ENCODE measurements at places on chromosomes 7 and 10. TPM values are rescaled to one million over a fixed set of nuclear protein-coding genes. Genes with fewer than 3 reads are reported as not detected.

- no peak for DNase-seq
These were observed 48.9 kb downstream of the PARD3 start for GRCh38 chr10:34766266-34766600.

DNA sequence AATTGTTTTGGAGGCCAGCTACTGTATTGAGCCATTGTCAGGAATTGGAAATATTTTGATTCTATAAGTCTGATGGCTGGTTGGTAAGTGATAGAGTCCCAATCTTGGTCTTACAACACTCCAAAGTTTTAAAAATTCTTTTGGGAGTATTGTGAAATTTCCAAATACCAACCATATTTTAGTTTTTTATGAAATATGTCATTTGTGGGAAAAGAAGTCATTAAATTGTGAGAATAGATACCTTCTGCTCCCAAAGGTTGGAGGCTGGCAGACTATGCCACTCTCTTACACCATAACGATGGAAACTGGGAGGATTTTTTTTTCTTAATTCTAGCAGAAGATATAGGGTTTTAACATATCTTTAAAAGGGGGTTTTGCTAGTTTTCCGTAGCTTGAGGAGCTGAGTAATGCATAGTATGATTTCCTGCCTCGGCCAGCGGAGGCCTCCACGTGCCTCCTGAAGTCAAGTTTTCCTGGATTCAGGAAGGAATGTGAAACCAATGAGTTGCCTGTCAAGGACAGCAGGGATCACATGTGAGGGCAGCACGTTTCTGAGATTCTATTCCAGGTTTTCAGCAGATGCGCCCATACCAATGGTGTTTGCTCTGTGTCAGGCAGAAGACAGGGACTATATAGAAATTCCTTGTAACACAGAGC, 92.2 kb upstream of the LAMB4 start:
- DNase-seq: no peak

The GATA3 gene
- polyA plus RNA-seq: 89.6 TPM

DNA sequence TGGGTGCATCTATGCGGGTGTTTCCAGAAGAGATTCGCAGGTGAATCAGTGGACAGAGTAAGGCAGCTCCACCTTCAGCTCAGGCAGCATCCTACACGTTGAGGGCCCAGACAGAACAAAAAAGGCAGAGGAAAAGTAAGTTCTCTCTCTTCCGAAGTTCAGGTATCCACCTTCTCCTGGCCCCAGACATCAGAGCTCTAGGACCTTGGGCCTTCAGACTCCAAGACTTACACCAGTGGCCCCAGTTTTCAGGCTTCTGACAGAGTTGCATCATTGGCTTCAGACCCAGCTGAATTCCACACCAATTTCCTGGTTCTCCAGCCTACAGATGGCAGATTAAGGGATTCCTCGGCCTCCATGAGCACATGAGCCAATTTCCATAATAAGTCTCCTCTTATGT, 102.2 kb upstream of the GPR26 start:
- DNase-seq: no peak

GRCh38 chr10:123579675-123580074, 86.5 kb upstream of the GPR26 start:
- DNase-seq: no peak

- no peak for DNase-seq
These were observed 297.1 kb downstream of the PRPF18 start for GRCh38 chr10:13883636-13884444.

- DNase-seq: no peak
These were observed 1.8 kb upstream of the HOXA10 start for GRCh38 chr7:27175626-27176523.

DNA sequence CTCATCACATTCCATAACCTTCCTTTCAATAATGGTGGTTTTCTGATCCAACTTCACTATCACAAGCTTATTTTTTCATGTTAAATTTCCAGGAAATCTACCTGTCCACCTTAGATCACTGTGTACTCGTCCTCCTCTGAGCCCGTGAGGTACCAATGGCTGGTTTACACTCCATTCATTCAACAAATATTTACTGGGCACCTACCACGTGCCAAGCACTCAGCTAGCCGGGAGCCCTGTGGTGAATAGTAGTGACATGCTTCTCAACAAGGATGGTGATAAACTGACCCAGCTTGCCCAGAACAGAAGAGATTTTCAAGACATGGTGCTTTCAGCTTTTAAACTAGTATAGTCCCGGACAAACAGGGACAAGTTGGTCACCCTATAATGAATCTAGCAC, 98.2 kb downstream of the FAM204A start:
- no peak for DNase-seq

DNA sequence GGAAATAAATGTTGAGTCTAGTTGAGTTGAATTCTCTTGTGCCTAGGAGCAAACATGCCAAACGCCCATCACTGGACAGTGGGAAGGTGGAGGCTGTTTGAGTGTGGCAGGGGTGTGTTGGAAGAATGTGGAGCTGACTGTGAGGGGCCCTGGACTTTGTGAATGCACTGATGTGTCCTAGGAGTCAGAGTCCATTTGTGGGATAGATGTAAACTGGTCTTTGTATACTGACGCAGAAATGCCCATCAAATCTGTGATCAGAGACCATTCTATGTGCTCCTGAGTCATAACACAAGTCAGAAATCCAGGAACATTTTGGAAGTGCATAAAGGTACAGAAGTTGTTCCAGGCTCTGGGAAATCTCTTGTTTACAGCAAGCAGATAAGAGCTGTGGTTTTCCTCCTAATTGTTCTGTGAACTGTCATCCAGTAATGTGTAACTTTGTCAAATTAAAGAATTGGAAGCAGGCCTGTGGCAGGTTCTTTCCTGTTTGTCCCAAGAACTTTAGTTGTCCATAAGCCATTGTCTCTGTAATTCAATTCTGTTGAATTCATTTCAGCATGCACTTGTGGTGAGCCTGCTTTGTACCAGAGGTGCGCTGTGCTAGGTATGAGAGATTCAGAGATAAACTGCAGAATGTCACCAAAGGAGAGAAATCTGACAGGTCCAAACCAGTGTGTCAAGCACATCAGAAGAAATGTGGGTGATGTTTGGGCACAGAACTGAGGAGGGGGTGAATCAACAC, 7.6 kb downstream of the PRXL2A start:
- DNase-seq: no peak

DNA sequence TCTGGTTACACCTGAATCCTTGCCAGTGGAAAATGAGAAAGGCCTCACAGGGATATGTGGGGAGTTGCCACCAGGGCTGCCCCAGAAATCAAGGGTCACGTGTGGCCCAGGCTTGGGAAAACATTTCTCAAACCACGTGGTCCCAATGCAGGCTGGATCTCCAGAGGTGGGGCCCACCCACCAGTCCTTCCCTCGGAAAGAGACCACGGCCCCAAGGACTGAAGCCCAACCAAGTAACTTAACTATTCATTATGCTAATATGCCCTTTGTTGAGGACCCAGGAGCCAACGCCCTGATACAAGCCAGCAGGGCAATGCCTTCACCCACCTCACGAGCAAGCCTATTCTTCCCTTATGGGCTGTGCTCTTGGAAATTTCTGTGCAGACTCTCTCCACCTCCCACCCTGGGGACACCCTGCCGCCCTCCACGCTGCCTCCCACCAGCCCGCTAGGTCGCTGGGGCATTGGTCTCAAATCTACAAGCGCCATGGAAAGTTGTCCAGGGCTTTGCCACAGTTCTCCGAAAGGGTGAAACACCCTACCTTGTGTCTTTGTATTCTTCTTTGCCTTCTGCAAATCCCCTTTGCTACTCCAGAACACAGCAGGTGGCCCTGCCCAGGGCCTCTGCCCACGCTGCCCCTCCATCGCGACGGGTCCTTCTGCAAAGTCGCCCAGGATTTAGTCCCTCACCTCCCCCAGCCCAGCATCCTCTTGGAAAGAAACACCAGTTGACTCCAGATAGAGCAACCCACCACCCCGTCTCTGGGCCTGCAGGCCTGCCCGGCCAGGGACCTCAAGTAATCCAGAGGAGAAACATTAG, 8.8 kb downstream of the TNS3 start:
- no peak for DNase-seq

DNA sequence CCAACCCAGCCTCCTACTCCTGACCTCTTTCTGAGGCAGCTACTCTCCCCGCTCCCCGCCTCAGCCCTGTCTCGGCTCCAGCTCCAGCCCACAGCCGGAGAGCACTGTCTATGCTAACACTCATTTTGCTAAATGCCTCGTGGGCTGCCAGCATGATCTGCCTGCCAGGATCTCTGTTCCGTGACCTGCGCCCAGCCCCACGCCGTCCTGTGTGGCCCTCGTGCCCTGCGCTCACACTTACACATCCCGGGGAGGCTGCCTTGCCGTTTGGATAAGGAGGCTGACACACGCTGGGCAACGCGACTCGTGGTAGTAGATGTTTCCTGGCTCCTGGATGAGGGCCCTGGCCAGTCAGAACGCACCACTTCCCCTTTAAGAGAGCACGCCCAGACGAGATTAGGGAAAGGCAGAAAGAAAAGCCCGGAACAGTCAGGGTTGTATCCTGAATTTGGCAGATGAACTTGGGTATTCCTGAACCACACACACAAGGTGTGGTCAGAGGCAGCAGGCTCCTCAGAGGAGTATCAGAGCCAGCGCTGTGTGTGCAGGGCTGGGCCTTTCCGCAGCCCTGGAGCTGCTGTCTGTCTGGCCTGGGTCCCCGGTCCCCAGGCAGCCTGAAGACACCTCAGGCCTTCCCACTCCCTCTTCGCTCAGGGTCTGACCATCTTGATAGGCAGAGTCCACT, 97.7 kb upstream of the EFCAB10 start:
- DNase-seq: no peak

DNA sequence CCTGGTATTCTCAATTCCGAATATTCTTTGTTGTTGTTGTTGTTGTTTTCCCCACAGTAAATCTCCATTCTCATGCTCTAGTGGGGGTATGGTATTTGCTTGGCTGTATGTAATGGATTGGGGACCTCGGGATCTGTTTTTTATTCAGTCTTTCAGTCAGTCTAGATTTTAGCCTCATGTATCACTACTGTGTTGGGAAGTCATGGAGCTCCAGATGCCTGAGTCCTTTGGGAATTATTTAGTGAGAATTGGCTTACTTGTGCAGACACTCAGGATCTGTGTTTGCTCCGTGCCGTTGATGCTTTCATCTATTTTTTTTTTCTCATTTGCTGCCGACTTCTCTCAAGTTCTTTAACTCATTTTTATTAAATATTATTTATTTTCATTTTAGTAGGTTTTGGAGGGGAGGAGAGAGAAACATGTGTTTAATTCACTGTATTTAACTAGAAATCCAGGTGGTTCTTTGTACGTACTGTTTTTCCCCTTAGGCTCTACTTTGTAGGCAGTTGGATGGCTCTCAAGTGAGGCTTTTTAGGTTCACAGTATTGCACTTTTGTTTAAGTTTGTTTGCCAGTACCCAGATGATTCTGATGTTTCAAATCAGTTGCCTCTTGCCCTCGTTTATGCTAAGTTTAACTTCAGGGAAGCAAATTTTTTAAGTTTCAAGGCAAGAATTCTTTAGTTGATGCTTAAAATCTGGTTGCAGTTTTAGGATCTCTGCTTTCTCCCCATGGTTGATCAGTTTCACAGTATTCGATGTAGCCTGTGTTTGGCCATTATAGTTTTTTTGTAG, 36.9 kb downstream of the ZNRF2 start:
- no peak for DNase-seq

The HECW1 gene
- 6.7 TPM for polyA plus RNA-seq

DNA sequence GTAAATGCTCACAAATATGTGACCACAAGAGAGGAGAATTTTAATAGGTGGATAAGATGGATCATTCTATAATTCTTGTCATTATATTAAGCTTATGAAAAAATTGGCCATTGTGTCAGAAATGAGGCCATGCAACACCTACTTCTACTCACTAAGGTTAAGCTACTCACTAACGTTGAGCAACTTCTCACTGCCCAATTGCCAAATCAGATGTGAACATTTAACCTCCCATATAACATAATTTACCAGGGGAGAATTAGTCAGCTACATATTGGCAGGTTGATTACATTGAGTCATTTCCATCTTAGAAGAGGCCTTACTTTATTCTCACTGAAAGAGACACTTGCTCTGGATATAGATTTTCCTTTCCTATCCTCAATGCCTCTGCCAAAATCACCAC, 211.2 kb upstream of the DGKB start:
- no peak for DNase-seq

The ZNF804B gene
- 0.40 TPM for polyA plus RNA-seq

- DNase-seq: no peak
These were observed 150.2 kb downstream of the GNAI1 start for GRCh38 chr7:80284855-80285254.

DNA sequence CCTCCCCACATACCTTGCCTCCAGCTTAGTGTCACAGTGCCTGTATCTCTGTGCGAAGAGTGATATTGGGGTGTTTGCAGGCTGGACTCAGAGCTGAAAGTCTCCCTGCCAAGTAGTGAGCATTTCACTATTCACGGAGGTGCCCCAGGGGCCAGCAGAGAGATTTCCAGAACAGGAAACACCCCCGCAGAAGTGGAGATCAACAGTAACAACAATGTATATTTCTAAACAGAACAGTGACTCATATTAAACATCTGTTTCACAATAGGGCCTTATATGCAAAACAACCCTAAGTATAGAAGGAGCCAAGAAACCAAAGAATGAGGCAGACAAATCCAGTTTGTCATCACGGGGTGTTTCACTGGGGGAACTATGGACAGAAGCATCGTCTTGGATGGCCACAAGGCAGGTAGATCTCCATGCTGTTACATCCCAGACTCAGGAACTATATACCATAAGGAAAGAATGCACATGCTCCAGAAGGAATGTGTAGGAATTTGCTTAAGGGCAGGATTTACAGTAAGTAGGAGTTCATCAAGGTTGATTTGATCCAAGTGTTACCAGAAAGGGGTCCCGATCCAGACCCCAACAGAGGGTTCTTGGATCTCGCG, 29.3 kb upstream of the CCL24 start:
- DNase-seq: no peak

The SPDYE5 gene
- 2.2 TPM for polyA plus RNA-seq

- no peak for DNase-seq
These were observed 52.3 kb downstream of the TACR2 start for GRCh38 chr10:69364232-69364940.

- DNase-seq: no peak
These were observed 59.6 kb downstream of the ATOH7 start for GRCh38 chr10:68172324-68172723.

DNA sequence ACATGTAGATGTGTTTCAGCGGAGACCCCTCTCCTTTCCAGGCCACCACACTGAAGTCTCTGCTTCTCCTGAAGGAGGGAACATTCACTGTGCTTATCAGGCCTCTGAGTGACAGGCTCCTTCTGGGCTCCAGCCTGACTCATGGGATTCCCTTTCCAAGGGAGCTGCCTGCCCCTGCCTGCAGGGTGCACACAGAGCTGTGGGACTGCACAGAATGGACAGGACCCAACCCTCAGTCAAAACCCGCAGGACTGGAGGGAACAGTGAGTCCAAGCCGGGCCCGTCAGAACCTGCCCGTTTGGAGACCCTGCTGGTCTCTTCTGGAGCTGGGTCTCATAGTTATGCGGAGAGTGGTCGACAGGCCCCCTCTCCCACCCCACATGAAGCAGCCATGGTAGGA, 32.6 kb downstream of the PLAC9 start:
- no peak for DNase-seq

GRCh38 chr7:142832417-142832816, 22.5 kb upstream of the EPHB6 start:
- DNase-seq: no peak

GRCh38 chr7:42314696-42315095, 77.7 kb upstream of the GLI3 start:
- no peak for DNase-seq

The HTR5A gene
- not detected for polyA plus RNA-seq
